ENCODE measurements at places on chromosomes 6 and 20.

DNA sequence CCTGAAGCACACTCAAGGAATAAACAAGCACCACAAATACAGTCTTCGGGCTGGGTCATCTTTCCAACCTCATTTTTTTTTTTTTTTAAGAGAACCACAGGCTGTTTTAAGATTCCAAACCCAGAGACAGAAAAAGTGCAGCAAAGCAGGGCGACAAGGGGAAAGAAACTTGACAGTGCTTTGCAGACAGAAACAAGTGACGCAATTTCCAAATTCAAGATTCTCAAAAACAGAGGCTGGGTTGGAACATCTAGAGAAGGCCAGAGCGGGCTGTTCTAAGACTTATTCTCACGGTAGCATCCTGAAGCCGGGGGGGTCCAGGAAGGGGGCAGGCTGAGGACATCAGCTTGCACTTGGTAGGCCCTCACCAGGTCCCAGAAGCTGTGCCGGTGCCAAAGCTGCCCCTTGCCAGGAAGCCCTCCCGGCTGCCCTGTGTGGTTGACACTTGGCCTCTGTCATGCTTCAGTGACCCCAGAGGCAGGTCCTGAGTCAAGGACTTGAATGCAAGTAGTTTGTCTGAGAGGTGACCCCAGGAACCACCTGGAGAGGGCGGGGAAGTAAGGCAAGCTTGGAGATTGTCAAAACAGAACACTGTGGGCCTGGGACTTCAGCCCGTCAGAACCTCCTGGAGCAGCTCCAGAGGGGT lies 50.5 kb downstream of the BMP7 start:
- no peak for DNase-seq

- no peak for DNase-seq
These were observed 117.1 kb downstream of the ISM1 start for GRCh38 chr20:13338097-13338661.

- DNase-seq, result no peak
These were observed 216.2 kb downstream of the MYLK4 start for GRCh38 chr6:2534406-2535042.

GRCh38 chr20:36377348-36378326 lies 71.5 kb downstream of the DLGAP4 start:
- no peak for DNase-seq

GRCh38 chr6:142357879-142358278 lies 56.1 kb downstream of the ADGRG6 start:
- no peak for DNase-seq

- no peak for DNase-seq
These were observed 24.5 kb upstream of the SEC63 start for GRCh38 chr6:107982486-107982885.

- no peak for DNase-seq
These were observed 141.9 kb upstream of the GJE1 start for GRCh38 chr6:141990840-141991239.

DNA sequence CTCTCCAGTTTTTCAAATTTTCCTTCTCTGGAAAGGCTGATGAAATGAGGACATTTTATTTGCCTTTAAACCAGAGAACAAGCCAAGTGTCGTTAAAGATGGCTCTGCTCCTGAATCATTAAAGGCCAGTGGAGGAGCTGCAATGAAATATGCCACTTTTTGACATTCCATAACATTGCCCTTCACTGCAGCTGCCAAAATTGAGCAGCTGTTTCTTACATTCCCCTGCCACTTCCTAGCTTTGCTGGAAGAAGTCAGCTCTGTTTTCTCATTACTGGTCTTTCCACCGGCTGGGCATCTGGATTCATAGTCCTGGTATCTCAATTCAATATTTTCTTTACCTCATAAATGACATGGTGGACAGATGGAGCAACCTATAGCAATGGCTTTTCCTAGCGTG lies 45.5 kb upstream of the NRN1 start:
- no peak for DNase-seq

- no peak for DNase-seq
These were observed 859.4 kb downstream of the MAFB start for GRCh38 chr20:39829661-39830060.

GRCh38 chr20:58670102-58670501 lies 19.0 kb downstream of the STX16 start:
- no peak for DNase-seq

DNA sequence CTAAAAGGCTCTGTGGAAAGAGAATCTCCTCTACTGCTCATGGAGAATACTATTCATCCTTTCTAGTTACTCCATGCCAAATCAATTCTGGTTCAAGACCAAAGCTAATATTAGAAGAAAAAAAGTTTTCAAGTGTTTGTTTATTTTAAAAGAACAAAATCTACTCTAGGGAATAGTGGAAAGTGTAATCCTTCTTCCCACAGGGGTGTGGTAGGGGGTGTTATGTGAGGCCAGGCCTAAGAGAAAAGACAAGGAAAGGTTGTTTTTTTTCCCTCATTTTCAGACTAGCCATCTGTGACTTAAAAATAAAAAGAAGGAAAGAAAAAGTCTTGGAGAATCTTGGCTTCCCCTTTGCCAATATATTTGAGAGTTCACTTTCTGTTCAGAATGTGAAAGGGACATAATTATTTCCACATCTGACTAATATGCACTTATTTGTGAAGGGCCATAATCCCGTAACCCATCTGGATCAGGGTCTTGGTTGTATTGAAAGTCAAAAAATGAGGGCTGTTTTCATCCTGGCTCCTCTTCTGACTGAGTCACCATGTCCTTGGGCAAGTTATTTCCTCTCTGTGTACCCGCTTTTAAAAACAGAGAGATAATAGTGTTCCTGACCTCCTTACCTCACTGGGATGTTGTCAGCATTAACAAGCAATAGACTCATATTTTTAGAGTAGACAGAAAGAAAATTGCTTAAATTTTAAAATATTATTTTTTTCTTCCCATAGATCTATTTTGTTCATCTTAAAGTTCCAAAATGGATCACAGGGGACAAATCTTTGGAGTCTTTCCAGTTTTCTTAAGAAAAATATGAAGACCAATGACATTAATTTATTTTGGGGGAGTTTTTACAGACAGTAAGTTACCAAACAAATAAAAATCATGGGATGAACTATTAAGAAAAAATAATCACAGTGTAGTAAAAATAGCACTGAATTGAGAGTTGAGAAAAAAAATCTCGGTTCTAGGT lies 233.7 kb downstream of the IBTK start:
- DNase-seq, result no peak

DNA sequence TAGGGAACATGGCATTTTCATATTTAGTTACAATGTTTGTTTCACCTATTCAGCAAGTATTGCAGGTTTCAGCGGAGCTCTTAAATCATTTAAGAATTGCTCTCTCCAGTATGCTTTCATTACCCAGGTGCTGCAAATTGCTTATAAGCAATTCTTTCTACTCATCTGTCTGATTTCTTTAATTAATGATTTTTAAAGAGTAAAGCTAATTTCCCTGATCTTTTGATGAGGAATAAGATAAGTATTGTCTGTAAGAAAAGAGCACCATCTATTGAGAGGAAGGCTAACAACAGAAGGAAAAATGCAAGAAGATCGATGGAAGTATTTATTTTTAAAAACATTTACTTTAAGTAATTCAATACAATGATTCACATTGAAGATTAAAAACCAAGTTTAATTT lies 2.0 kb downstream of the OPRM1 start:
- DNase-seq, result no peak

- no peak for DNase-seq
These were observed 154.1 kb downstream of the FOXA2 start for GRCh38 chr20:22430154-22430745.

- DNase-seq, result no peak
These were observed 667.2 kb downstream of the EPHA7 start for GRCh38 chr6:92752114-92752513.

DNA sequence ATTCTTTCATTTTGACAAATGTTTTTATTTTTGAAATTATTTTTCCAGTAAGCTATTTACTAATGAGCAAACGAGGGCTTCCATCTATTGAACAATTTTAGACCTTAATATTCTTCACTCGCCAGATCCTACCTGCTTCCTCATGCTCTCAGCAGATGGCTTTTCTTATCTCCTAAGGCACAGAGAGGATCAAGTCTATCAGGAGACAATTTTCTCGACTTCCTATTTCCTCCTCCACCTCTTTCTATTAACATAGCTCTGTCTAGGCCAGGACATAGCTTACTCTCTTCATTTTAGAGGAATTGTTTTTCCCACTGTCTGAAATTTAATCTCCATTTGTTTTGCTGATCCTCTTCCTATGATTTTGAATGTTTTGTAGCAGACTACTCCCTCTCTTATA lies 87.0 kb upstream of the MAN1A1 start:
- DNase-seq, result no peak

DNA sequence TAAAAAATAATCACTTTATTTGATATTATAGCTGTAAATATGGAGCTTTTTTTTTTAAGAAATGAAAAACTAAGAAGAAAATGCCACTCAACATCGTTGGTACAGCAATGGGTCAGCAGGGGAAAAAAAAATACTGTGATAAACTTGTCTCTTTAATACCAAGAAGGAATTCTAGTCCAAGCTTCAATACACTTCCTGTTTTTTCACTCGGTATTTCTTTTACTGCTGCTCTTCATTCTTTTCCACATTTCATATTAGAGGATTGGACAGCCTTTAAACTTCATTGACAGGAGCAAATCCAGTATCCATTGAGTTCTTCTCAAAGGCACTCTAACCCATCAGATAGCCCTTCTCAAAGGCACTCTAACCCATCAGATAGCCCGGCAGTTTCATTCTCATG lies 22.2 kb upstream of the EZR start:
- no peak for DNase-seq

- no peak for DNase-seq
These were observed 40.3 kb upstream of the BLCAP start for GRCh38 chr20:37567671-37568588.

- DNase-seq, result no peak
These were observed 120.8 kb downstream of the F13A1 start for GRCh38 chr6:6199678-6200077.

Measured in stimulated activated CD8-positive, alpha-beta memory T cell treated with anti-CD3 and anti-CD28 coated beads, Interleukin-2, amount 100 ng/mL, for 1 hour (primary cell).